ENCODE measurements at places on chromosomes 2 and 18.
A peak's percentile ranks its signal among the peaks of the same experiment; 100 is the strongest.

DNA sequence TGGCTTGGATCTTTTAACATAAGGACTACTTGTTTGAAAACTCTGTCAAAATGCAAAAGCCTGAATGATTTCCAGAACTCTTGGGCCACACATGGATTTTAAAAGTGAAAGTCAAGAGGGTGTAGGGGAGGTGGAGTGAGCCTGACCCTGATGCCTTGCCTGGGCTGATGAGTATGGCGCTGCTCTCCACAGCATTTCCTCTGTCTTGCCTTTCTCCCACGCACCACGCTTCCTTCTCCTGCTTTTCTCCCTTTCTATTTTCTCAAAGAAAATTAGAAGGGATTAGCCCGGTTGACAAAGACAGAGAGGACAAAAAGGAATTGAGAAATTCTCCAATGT is 207.0 kb upstream of the CCDC68 start:
- DNase-seq: no peak

GRCh38 chr2:141055531-141055930 is 1075.3 kb downstream of the LRP1B start:
- DNase-seq: peak; percentile 77

DNA sequence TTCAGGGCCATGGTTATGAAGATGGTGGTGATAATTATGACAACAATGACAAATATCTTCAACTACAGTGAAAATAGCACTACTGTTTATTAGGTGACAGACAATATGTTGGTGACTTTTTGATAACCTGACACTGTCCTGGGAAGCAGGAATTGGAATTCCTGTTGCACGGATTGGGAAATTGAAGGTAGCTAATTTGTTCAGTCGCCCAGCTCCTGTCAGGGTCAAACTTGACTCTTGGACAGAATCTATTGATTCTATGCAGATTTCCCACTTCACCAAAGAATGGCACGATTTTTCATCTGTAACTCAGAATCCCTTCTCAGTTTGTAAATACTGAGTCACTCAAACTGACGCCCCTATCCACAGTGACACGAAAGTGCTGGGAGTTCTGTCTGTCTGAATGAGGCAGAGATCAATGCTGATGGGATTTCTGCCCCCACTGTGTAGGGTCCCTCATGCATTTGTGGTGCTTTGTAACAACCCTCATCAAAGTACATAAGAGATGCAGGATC is 779.5 kb upstream of the ID2 start:
- DNase-seq: no peak

GRCh38 chr2:118832071-118832790 is 15.2 kb downstream of the EN1 start:
- no peak for DNase-seq

GRCh38 chr2:157433394-157433793 is 10.5 kb downstream of the CYTIP start:
- DNase-seq: peak; percentile 63

DNA sequence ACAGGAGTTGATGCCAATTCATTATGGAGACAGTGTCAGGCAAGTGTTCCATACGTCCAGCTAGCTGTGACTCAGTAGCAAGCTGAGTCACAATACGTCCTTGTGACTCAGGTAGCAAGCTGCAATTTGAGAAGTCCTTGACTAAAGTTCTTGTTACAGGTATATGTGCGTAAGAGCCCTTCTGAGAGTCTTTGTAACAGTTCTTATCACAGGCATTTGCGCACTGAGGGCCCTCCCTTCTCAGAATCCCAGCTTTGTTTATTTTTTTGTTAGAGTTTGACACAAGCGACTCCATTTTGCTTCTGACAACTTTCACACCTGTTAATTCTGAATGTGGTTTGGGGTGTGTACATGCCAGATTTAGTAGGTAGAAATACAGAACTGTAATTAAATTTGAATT is 20.1 kb upstream of the ACMSD start:
- DNase-seq: peak; percentile 14

GRCh38 chr18:75530566-75531211 is 103.2 kb upstream of the SMIM21 start:
- no peak for DNase-seq

GRCh38 chr2:85887566-85888019 is 1.2 kb downstream of the ST3GAL5 start:
- peak; percentile 50 for DNase-seq

- no peak for DNase-seq
Measured at GRCh38 chr18:40006634-40007033, 1948.4 kb upstream of the PIK3C3 start.

GRCh38 chr18:2091937-2092336 is 479.4 kb downstream of the METTL4 start:
- DNase-seq: no peak

- DNase-seq: peak; percentile 26
Measured at GRCh38 chr2:46615986-46616485, 136.7 kb downstream of the TMEM247 start.

All from endothelial cell of umbilical vein (primary cell).